ELR (cell line): ENCODE measurements at places on chromosomes 13 and 19.

- no peak for DNase-seq
Observed at GRCh38 chr13:20729633-20730585, 26.4 kb downstream of the IL17D start.

DNA sequence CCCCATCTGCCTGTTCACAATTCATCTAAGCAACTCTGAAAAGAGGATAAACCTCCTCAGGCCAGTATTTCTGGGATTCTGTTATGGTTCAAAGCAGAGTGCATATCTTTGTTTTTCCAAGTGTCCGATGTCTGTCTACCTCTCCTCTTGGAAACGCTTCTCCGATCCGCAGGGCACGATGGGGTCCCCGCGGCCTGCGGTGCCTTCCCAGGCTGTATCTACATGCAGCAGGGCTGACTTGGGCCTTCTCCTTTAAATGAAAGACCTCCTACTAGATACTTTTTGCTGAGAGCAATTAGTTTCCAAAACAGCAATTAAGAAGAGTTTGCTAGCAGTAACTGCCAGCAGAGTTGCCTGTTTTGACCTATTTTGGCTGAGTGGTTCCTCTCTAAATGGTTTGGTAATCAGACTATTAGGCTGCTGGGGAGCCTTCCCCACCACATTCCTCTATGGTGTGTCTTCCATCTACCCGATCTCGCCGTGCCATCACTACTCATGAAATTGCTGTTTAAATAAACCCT lies 23.5 kb downstream of the COL4A2 start:
- DNase-seq = peak; percentile 59

DNA sequence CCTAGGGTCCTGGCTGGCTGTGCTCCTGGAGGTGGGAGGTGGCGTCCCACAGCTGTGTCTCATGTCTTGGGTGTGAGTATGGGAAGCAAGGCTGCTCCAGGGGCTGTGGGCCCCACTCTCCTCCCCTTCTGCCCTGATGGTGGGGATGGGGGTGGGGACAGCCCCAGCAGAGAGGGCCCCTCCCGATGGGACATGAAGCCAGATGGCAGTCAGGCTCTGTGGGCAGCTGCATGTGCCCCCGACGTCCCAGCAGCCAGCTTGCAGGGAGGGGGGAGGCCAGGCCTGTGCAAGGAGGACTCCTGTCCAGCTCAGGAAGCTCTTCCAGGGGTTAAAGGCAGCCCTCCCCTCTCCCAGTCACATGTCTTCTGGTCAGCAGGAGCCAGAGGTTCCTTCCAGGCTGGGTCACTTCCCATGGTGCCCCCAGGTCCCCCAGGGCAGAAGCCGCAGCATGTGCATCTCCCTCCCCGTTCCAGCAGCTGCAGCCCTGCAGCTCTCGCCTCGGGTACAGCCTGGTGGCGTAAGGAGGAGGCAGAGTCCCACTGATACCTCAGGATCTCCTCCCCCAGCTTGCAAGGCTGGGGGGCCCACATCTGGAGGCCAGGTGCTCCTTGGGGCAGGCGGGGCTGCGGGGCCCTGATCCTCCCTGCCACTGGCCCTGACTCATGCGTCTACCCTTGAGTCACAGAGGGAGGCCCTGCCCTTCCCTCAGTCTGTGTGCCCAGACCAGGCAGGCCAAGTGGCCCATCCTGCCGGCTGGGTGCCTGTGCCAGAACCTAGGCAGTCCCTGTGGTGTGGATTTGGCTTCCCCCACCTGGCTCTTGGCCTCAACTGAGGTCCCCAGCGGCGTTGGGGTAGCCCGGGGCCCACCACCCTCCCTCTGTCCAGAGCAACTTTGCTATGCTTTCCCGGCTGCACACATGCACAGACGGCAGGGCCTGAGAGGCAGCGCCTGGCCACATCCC lies 13.0 kb downstream of the YIPF2 start:
- DNase-seq = peak; percentile 95

GRCh38 chr19:20640023-20640422 lies 21.3 kb downstream of the ZNF626 start:
- no peak for DNase-seq

- no peak for DNase-seq
Observed at GRCh38 chr13:40192452-40192851, 474.0 kb downstream of the FOXO1 start.

DNA sequence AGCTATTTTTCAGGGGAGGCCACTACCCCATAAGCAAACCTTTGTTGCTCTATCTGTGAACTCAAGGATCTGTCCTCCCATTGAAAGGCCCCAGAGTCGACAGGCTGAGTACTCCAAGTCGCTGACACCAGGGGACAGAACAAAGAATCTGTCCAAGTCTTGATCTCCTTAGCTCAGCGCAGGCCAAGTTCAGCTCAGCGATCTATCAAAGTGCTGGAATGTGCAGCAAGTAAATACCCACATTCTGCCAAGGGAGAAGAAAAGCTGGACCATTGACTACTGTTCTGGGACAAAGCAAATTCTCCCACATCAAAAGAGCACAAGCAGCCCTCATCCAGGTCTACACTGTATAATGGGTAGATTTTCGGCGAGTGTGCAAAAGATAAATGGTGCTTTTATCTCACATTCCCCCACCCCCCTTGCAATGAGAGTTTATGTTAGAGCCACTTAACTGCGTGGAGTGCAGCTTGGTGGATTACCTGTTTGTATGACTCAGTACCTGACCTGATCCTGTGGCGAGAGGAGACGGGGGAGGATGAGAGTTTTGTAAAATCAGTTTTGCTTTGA lies 391.7 kb upstream of the SGCG start:
- DNase-seq = no peak

DNA sequence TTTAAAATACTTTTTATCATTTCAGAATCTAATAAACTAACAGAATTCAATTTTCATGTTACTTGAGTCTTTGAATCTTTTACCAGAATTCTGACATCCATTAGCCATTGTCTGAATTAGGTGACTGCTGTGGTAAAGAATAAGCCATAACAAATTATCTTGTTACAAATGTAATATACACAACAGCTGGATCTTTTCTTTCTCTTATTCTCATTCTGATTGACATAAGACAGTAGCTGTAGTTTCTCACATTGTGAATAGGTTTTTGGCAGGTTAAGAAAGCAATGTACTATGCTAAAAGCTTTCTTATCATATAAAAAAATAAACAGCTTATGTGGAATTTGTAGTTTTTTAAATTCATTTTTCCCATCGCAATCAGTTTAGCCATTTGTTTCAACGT lies 734.0 kb upstream of the PCDH9 start:
- no peak for DNase-seq

DNA sequence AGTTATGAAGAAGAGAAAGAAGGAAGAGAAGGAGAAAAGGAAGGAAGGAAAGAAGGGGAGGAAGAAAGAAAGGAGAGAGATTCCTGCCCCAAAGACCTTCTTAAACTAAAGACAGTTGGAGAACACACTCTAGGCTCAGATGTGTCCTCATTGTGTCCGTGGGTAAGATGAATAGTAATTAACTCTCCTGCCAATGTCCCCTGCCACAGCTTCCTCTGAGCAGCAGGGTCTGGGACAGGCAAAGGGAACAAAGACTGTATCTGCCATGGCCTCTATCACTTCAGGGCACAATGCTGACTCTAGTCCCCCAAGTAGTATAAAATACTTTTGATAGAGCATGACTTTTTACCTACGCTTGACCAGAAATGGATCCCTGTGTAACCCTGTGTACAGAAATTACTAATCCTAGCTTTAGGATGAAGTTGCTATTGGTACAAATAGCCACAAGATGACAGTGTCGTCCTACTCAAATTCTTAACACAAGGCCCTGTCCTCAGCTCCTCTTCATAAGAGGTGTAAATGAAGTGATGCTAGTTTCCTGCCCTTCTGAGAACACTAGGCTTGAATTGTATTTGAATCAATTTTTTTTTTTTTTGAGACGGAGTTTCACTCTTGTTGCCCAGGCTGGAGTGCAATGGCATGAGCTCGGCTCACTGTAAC lies 186.2 kb upstream of the GPR12 start:
- peak; percentile 76 for DNase-seq

- DNase-seq = no peak
Observed at GRCh38 chr13:26473571-26474230, 83.8 kb upstream of the WASF3 start.

GRCh38 chr13:22497991-22498780 lies 682.6 kb upstream of the SGCG start:
- DNase-seq = no peak

- no peak for DNase-seq
Observed at GRCh38 chr13:41032691-41033376, 13.7 kb upstream of the ELF1 start.

DNA sequence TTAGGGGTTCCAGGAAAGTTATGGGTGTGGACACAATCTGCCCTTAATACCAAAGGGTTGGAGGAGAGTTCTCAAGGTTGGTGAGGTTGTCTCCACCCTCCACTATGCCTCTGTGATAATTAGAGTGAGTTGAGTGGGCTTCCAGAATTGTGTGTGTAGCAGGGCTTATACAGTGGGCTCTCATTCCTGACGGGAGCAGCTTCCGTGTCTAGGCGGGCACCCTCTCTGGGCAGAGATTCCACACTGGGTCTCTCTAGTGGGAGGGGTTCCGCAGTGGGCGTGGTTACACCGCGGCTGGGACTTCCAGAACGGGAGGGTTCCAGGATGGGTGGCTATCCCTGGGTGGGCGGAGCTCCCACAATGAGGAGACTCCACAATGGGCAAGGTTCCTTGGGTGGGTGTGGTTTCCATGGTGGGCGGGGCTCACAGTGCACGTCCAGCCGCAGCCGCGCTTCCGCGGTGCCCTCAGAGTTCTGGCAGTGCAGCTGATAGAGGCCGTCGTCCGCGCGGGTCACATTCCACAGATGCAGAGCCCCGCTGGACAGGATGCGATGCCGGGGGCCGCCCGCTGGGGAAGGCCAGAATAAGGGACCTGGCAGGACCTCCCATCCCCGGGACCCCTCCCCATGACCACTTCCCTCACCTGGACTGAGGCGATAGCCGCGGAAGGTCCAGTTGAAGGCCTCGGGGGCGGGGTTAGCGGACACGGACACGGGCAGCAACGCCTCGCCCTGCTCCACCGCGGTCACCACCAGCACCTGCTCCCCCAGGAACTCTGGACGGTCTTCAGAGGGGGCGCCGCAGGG lies 8.4 kb downstream of the NPHS1 start:
- no peak for DNase-seq

- no peak for DNase-seq
Observed at GRCh38 chr19:17490411-17490810, 20.1 kb downstream of the SLC27A1 start.

GRCh38 chr19:42349378-42350107 lies 24.1 kb downstream of the MEGF8 start:
- DNase-seq = no peak

GRCh38 chr13:36101157-36101556 lies 30.0 kb downstream of the DCLK1 start:
- no peak for DNase-seq

- no peak for DNase-seq
Observed at GRCh38 chr13:112768795-112769481, 79.1 kb downstream of the ATP11A start.

DNA sequence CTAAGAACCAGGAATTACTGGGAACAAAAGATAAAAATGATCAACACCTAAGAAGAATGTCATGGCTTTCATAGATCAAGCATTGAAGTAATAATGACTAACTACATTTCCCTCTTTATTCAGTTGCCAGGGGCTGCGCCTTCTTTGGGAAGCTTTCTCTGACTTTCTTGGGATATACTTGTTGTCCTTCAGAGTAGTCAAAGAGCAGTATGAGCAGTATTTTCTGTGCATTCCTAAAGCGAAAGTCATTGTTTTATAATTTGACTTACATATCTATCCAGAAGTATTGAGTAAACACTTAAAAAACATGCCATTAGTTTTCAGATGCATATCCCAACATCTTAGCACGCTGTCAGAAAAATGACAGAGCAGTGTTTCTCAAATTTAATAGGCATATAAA lies 2412.4 kb downstream of the PCDH9 start:
- DNase-seq = peak; percentile 57

- peak; percentile 13 for DNase-seq
Observed at GRCh38 chr19:33193865-33194362, at the start of gene LRP3. TSS of gene LRP3 (plus strand) at chr19:33194330. CDS start at chr19:33194786, 456 bp downstream.

DNA sequence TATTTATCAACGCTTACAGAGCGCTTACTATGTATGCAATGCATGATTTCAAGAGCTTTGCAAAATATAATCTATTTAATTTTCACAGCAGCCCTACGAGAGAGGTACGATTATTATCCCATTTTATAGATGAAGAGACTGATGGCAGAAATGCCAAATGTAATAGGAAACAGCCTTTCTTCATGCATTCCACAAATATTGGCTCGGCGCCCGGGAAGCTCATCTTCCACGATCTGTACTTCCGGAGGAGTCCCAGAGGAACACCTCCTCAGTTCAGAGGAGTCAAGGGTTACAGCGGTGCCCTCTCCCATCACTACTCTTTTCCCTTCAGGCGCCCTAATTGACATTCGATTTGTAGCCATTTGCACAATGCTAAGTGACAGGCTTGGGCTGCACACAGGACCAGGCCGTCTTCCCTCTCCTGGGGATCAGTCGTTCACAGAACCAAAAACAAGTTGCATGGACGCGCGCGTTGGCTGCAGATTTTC lies 1.1 kb upstream of the ARHGAP35 start:
- DNase-seq = peak; percentile 74

- no peak for DNase-seq
Observed at GRCh38 chr13:94464771-94465170, 14.7 kb downstream of the DCT start.

DNA sequence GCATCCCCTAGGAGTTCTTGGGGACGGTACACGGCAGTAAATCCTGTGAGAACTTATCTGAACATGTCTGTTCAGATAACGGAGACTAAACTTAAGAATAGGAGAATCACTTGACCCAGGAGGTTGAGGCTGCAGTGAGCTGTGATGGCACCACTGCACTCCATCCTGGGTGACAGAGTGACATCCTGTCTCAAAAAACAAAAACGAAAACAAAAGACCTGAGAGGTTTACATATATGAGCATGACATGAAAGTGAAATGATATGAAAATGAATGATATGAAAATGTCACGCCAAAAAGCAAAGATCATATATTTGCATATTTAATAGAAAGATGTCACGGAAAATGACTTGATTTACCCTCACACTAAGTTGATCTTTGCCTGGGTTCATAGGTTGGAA lies 5.8 kb downstream of the ZNF175 start:
- no peak for DNase-seq

DNA sequence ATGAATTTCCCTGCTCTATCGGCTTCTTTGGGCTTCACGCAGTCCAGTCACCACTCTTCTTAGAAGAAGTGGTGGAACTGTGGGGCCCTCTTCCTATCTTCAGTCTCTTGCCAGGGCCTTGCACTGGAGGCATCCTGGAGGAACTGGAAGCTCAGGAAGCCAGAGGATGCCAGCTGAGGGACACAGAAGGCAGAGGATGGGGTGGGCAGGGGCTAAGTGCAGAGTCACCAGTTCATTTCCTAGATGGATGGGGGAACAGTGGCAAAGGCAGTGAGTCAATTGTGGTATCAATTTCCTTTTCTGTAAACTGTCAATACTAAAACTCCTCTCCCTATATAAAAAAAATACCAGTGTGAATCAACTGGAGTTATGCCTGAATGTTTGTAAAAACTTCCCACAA lies 419.7 kb downstream of the KLF12 start:
- DNase-seq = no peak

- no peak for DNase-seq
Observed at GRCh38 chr13:32248801-32249200, 66.4 kb downstream of the ZAR1L start.
